ENCODE measurements at places on chromosomes 7 and 10.

- no peak for DNase-seq
Observed at GRCh38 chr7:73901823-73902597, 41.1 kb downstream of the TMEM270 start.

GRCh38 chr7:32470871-32471270 lies 19.3 kb downstream of the LSM5 start:
- DNase-seq = no peak

DNA sequence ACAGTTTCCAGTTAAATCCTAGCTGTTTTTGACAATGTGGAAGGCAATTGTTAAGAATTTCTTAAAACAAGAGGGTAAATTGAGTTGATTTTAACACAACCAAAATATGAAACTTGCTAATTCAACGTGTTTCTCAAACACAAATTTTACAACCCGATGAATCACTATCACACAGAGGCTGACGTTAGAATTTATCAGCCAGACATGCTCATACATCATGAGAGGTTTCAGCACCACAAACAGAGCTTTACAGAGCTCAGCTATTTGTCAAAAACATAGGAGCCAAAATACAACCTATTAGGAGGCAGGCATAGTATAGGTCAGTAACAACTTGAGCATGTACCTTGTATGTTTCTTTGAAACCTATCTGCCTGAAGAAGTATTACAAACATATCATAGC lies 36.1 kb downstream of the LRRN3 start:
- DNase-seq = no peak

DNA sequence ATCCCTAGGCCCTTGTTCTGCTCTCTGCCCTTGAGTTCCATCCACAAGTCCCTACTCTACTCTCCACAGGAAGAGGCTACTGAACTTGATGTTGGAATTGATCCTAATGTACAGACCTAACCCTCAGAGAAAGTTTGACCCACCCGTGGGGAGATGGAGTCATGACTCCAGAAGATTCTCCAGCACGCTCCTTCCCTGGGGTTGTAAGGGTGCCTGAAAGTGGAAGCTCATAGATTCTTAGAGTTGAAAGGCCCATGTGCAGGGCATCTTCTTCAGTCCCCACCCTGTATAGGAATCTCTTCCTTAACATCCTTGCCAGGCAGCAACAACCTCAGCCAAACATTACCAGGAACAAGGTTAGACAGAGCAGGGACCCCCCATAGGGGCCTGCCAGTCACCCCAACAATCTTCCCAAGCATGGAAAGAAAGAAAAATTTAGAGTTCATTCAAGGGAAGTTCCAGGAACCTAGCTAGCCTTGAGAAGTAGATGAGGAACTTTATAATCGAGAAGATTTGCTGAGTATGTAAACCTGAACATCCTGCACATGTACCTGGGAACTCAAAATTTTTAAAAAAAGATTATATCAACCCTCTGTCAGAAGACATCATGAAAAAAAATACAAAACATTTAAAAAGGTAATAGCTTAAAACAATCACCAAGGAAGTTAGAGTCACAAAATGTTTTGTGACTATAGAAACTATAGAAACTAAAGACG lies 49.5 kb downstream of the THNSL1 start:
- no peak for DNase-seq

DNA sequence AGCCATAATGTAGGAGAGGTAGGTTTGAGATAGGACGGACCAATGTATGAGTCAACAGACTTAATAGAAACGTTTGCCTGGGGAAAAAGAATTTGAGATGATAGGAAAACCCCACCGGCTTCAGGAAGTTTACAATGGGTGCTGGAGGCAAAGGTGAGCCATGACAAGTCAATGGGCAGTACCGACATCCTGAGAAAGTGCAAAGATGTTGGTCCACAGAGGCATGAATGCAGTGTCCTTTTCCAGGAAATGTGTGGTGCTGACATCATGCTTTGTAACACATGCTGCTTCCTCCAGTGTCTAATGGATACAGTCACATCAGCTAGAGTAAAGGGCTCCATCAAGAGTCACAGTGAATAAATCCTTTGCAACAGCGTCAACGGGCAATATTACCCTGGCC lies 533.6 kb downstream of the INHBA start:
- no peak for DNase-seq

GRCh38 chr10:17062009-17062408 lies 67.6 kb downstream of the CUBN start:
- DNase-seq = peak; percentile 31

GRCh38 chr10:47037654-47038425 lies 126.6 kb downstream of the PTPN20 start:
- no peak for DNase-seq

- no peak for DNase-seq
Observed at GRCh38 chr7:101843293-101844271, 26.2 kb downstream of the CUX1 start.

- no peak for DNase-seq
Observed at GRCh38 chr10:14612873-14613587, 161.7 kb downstream of the FAM107B start.

DNA sequence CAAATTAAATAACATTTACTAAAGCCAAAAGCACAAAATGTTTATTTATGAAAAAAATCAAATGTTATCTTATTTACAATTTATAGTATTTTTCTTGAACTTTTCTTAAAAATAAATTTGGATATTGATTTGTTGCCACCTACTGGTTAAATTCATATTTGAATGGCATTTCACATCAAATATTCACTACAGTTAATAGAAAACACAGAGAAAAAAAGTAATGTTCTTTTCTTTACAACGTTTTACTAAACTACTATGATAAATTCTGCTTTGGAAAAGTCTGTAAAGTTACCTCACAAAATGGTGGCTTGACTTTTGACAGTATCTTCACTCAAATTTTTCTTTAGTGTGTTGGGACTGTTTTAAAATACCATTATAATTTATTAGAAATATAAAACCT lies 52.7 kb downstream of the SRPK2 start:
- DNase-seq = no peak

GRCh38 chr7:22823142-22823497 lies 471 bp upstream of the TOMM7 start:
- no peak for DNase-seq

DNA sequence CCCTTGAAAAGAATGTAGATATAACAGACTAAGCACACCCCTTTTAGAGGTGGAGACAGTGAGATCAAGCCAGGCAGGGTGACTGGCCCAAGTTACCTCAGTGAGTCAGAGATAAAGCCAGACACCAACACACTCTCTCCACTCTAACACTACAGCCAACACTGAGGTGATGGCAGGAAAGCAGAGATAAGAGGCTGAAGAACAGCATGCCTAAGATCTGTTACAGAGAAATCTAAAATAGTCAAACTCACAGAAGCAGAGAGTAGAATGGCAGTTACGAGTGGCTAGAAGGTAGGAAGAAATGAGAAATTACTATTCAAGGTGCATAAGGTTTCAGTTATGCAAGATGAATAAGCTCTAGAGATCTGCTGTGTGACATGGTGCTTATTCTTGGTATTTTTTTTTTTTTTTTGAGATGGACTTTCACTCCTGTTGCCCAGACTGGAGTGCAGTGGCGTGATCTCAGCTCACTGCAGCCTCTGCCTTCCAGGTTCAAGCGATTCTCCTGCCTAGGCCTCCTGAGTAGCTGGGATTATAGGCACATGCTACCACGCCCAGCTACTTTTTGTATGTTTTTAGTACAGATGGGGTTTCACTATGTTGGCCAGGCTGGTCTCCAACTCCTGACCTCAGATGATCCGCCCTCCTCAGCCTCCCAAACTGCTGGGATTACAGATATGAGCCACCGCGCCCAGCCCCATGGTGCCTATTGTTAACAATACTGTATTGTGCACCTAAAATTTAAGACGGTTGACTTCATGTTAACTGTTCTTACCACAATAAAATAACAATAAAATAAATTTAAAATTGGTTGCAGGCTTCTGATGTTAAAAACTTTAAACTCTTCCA lies 28.7 kb downstream of the ICA1 start:
- DNase-seq = no peak

- peak; percentile 92 for DNase-seq
Observed at GRCh38 chr10:12333380-12334185, 15.8 kb upstream of the CAMK1D start.

DNA sequence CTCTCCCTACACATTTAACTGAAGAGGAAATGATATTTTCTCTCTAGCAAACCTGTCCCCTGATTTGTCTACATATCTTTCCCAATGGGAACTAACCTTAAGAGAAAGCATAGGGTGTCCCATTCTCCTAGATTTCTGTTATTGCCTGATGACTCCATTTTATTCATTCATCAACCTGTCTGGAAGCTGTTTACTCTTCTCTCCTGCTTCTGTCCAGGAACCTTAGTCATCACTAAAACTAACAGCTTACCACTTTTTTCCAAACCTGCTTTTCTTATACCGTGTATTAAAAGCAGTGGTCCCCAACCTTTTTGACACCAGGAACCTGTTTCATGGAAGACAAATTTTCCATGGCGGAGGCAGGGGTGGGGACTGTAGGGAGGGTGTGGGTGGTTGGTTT lies 473.3 kb upstream of the PCDH15 start:
- DNase-seq = no peak

DNA sequence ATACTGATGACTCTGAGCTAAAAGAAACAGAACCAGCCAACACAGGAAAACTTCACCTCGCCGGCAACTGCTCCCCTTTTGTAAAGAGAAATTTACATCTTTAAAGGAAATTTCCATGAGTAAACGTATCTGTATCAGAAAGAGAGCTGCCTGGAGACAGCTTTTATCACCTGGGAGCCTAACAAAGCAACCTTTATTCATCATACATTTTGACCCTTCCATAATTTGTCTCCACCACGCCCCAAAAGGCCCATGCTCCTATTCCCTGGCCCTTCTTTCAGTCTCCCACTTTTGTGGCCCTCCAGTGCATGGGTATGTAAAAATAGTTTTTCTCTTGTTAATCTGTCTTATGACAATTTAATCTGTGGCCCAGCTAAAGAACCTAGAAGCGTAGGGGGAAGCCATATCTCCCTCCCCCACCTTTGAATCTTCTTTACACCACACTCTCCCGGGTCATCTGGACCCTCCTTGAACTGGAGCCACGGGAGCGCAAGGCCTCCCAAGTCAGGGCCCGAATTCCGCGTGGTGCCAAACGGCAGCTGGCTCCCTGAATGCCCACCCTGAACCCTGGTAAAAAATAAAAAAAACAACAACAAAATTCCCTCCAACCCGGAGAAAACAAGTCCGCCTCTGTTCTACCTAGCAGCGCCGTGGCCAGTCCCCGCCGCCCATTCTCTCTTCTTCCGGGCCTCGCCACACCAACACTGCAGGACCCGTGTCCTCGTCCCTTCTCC lies 15.4 kb upstream of the FKBP9 start:
- no peak for DNase-seq

DNA sequence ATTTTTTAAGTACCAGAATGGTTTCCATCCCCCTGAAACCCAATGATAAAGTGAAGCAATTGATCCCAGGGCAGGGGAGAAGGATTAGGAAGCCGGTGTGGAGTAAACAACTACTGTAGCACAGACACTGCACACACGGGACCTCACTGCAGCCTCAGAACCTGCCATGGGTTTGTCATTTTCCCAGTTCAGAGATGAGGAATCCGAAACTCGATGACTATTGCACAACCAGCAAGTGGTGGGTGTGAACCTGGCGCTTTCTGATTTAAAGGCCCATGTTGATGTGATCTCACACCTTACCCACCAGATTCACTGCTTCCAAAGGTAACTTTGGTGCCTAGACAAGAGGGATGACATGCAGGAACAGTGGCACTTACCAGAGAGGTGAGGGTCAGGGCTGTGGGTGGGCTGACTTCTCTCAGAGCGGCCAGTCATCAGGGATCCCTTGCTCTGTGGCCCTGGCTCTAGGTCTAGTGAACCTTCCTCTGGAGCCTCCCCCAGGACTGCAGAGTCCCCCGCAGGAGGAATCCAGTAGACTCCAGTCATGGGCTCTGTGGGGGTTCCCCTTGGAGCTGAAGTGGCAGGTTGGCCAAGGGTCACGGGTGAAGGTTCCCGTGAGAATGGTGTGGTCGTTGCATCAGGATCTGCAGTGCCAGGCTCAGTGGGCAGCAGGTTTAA lies 62.8 kb downstream of the PKD1L1 start:
- no peak for DNase-seq

DNA sequence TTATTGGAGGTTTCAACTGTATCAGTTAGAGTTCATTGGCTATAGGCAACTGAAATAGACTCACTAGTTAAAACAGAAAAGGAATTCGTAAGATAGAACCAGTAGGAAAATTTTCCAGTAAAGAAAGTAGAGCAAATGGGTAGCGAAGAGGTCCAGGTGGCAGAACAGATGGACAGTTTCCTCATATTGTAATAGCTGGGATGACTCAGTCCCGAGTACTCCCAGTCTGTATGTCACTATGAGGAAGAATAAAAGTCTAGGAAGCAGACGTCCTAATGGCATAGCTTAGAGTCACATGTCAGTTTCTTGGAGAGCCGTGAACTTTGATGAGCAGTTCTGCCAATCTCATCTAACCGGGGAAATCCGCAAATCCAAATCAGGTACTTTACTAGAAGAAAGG lies 95.3 kb downstream of the RNF32 start:
- DNase-seq = no peak

GRCh38 chr7:116148626-116149025 lies 61.7 kb upstream of the TES start:
- no peak for DNase-seq

DNA sequence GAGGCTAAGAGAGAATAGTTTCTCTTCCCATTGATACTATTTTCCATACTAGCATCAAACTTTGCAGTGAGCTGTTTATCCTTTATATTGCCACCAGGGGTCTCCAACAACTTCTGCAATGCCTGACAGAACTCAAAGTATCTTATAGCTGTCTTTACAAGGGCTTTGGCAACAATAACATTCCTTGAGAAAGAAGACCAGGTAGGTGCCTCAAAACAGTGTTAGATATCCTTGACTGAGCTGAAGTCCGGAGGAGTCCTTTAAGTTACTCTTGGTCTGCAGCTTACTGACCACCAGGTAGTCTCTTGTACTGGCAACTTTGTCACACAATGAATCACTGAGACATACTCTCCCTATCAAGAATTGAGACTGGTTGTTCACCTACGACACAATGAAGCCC lies 30.0 kb upstream of the TES start:
- DNase-seq = peak; percentile 72

DNA sequence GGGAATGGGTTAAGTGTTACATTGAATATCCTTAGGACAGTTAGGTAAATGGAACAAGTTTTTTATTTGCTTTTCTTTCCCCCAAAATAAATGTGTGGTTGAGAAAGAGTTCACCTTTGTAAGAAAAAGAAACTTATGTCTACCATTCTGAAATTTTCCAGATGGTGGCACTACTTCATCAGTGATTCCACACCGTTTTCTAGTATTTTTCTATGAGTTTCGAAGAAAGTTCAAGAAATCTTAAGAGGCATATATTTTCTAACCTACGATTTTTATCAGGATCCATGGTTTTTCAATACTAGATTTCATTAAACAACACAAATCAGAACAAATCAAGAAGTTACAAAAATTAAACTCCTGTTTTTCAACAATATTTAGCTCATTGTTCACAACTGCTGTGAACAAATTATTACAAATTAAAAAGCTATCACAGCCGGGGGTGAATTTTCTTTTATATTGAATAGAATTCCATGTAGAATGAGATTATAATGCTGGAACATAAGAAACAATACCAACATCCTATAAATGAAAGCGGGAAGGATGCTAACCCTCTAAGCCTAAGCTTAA lies 163.1 kb upstream of the NPVF start:
- DNase-seq = peak; percentile 76

- no peak for DNase-seq
Observed at GRCh38 chr7:69192134-69192533, 406.1 kb upstream of the AUTS2 start.
